ENCODE measurements at places on chromosomes 2 and 18. TPM values are rescaled to one million over a fixed set of nuclear protein-coding genes. Genes with fewer than 3 reads are reported as not detected.

DNA sequence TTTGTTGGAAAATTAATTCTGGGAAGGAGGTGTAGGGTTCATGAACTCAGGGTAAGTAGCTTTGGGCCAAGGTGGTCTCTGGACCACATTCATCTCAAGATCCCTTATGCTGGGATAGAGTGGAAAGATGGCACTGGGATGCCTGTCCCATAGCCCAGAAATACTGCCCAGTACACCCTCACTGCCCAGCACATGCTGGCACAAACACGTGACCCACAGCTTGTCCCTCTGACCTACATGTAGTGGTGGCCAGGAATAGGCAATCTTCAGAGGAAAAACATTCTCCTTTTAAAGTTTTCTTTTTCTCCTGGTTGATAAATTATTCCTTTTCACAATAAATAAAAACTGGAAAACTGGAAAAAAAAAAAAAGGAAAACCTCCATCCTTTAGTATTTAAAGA is 135.6 kb upstream of the ACAA2 start:
- DNase-seq = no peak

DNA sequence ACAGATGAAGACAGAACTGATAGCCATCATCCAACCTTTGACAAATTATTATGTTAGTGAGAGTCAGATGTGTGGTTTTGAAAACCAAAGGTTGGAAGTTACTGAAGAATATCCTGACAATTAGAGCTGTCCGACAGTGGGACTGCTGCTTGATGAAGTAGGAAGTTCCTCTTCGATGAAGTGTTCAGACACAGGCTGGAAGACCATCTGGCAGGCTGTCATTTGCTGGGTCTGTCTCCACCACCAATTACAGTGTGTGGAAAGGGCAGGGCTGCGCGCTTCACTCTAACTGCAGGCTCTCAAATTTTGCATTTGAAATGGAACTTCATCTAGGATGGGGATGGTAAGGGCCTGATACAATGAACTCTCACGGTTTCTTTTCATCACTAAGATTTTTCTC is 313.8 kb downstream of the PIK3C3 start:
- DNase-seq = no peak

MC5R gene
- polyA plus RNA-seq = not detected

DNA sequence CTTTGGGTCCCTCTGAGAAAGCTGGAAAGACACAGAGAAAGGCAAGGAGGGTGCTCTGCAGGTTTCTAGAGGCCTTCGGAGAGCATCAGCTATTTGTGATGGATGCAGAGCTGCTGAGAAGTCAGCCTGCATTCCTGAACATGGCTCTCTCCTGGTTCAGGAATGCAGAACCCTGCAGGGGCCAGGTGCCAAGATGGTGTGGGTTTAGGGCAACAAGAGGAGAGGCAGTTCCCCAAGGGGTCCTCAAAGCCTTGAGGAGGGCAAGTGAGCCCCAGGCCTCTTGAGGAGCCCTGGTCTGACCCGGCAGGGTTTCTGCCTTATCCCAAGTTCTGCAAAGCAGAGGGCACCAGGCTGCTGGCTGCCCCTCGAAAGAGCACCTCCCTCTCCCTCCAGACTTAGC is 93.3 kb downstream of the HS1BP3 start:
- DNase-seq = no peak

GRCh38 chr2:128358941-128359731 is 40.5 kb upstream of the HS6ST1 start:
- DNase-seq = no peak

DNA sequence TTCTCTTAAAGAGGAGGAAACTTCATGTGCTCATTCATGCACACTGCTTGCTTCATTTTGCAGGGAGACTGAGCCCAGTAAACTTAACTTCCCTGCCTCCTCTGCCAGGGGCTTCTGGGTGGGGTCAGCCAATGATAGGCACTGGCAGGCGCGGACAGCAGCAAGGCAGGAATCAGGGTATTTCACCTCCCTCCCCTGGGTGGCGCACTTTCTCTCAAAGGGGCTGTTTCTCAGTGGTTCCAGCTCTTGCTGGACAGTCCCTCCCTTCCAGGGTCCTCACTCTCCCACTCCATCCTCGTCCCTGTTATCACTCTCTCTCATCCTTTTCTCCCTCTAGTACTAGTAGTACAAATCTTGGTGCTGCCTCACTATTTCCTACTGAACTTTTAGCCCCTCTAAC is 320.5 kb upstream of the ZNF521 start:
- no peak for DNase-seq

DNA sequence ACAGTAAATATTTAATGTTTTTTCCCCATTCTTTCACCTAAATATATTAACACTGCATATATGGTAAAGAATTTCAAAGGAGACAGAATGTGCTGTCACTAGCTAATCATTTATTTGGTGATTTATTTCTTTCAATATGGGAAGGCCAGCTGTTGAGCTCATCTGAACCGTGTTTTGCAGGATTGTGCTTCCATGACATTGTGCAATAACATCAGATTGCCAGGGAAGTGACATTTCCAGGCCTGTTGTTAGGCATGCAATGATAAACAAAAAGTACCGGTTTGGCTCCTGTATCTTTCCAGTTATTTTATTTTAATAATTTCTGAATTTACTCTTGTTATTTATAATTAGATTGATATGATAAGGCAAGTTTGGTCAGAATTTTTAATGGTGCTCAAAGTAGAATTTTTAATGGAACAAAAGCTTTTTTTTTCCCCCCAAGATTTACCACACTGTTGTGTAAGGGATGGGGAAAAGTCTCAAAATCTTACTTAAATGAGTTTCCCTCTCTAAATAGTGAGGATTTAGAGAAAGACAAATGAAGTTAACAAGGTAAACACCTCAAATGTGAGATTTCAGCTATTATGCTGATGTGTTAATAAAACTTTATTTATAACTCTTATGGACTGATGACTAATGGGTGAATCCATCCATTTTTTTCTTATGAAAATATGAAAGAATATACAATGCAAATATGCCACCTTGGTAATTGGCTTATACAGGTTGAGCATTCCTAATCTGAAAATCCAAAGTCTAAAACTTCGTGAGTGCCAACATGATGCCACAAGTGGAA is 52.7 kb downstream of the MALT1 start:
- no peak for DNase-seq

ATP6V1B1 gene
- 0.27 TPM for polyA plus RNA-seq

DNA sequence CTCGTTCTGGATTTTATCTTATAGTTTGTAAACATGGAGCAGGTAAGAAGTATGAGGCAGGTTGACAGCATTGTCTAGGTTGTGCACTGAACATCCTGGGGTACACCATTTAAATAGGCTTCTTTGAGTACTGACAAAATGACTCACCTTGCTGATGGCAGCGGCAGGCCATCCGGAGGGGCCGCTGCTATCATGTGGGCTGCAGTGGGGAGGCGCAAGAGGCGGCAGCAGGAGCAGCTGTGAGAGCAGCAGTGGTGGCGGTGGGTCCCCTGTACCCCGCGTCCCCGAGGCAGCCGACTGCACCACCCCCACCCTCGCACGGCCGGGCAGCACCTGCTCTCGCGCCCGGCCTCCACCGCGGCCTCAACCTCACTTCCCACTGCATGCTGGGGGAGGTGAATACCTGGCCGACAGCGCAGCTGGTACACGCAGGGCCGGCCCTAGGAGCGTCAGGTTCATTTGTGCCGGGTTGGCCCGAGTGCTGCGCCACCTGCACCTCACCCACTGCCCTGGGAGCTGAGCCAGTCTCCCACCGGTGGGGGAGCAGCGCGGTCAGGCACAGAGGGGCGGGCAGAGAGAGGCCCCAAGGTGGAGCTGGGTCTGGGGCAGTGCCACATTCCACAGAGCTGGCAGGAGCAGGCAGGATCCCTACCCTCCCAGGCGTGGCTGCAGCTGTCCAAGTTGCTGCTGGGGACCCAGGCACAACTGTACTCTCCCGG is 154.5 kb upstream of the RBMS1 start:
- DNase-seq = no peak

DNA sequence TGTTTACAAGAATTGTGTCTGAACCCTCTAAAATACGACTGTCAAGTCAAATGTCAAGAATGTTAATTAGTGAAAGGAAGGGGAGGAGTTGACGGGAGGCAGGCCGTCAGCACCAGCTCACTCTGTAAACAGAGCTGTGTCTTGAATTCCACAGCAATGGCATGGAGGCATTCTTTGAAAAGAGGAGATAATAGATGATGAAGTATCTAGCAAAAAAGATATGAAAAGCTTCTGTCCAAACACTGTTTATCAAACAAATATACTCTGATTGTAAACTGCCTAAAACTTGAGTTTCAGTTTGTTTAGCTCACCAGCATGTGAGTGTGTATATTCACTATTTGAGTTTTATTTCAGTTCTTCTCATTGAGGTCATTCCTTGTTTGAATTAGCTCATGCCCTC is 94.7 kb upstream of the CDC42EP3 start:
- no peak for DNase-seq

TNS1 gene
- polyA plus RNA-seq = 576 TPM

EML6 gene
- 1.4 TPM for polyA plus RNA-seq

DNA sequence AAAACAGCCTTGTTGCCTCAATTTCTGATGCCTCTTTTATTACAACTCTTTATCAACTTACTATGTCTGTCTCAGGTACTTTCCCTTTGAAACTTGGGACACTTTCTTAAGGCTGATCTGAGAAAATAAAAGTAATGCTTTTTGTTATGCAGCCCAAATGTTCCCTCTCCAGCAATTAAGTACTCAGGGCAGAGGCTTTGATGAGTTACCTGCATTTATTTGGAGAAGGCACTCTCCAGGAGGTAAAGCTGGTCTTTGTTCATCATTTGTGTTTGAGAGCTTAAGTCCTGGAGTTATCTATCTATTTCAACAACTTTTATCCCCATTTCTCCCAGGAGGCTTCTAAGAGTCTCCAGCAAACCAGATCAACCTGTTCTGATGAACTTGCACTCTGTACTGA is 259.2 kb downstream of the ASXL3 start:
- DNase-seq = no peak

DNA sequence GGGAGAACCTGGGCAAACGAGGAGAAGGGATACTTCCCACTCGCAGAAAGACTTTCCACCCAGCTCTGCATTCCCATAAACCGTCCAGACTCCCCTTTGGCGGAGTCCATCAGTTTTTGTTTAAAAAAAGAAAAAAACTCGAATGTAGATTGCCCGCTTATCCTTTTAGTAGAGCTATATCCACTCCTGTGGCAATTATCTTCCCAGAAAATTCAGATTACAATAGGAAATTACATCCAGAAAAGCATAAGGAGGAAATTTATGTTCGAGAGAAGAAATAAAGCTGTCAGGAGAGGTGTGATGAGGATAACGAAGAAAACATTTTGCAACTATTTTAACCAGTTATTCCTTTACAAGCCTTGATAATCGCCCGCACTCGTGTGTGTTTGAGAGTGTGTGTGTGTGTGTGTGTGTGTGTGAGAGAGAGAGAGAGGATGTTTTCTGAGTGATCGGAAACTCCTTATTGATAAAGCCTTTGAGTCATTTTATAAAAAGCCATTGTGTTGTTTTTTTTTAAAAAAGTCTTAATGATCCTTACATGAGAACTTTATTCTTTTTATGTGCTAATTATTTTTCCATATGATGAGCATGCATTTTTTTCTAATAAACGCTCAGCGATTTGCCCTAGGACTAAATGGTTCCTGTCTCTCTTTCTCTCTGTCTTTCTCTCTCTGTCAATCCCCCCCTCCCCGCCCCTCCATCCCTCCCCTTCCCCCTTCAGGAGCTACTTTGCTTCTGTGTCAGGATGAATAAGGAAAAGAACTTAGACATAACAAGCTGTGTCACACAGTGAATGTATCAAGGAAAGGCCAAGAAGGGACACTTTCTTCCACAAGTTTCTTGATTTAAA is 1.1 kb upstream of the PPP3R1 start:
- peak; percentile 45 for DNase-seq

LRATD1 gene
- 26.2 TPM for polyA plus RNA-seq
